ENCODE measurements at places on chromosomes 4 and X.

DNA sequence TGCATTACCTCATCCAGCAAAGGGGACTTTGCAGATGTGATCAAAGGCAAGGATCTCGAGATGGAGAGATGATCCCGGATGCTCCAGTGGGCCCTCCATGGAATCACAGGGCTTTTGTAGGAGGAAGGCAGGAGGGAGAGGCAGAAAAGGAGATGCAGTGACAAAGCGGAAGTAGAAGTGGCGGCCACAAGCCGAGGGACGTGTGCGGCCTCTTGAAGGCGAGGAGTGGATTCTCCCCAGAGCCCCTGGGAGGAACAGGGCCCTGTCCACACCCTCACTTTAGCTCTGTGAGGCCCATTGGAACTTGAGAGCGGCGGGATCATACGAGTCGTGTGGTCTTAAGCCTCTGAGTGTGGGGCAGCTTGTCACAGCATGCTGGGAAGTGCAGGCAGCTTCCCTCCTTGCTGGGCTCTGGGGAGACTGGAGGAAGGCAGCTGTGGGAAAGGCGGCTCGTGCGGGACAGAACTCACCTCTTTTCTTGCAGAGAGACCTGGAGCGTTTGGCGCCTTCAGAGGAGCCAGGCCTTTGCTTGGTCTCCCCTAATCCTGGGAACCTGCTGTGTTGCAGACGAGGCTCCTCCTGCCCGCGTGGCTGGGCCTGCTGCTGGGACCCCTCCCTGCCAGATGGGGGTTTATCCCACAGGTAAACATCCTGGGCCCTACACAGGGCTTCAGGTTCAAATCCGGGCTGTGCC is 10.2 kb downstream of the SH3TC1 start:
- no peak for DNase-seq

GRCh38 chr4:158644356-158644755 is 27.3 kb downstream of the C4orf46 start:
- DNase-seq: no peak

DNA sequence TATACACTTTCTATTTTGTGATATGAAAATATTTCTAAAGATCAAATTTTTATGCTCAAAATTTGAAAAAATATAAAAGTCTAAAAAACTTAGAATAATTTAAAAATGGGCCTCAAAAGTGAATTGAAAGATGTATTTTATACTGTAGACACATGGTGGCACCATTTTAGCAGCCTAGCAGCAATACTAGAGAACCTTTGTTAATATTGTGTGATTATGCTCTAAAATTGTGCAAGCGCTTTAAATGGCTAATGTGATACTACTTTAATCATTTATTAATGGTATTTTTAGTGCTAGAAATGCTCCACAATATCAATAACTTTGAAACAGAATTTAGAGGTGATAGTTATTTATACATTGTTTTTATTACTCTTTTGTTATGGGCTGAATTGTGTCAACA is 3.7 kb upstream of the GUF1 start:
- DNase-seq: no peak

GRCh38 chr4:159185591-159186023 is 82.7 kb downstream of the RAPGEF2 start:
- no peak for DNase-seq

DNA sequence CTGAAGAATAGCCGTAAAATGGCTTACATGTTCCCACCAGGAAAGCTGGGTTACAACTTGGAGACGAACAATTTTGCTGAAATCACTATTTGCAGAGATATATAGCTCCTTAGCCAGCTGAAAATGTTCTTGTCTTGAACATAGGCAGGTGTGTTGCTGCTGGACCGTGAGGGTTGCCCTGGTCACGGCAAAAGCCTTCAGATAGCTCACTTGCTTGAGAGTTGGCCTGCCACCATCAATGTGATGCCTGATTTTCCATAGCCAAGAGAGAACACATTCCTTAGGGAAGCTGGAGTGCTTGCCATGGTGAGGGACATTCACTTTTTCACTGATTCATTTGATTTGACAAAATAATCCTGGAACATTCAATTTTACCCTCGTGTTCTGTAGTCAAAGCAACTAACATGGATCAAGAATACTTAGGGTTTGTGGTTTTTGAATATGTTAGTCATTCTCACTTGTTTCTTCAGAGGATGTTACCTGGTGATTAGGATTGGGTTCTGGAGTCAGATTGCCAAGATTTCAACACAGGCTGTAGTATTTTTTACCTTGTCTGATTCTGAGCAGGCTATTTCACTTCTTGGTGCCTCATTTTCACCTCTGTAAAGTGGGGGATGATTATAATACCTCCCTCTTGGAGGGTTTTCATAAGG is 536.9 kb downstream of the RAPGEF2 start:
- no peak for DNase-seq

DNA sequence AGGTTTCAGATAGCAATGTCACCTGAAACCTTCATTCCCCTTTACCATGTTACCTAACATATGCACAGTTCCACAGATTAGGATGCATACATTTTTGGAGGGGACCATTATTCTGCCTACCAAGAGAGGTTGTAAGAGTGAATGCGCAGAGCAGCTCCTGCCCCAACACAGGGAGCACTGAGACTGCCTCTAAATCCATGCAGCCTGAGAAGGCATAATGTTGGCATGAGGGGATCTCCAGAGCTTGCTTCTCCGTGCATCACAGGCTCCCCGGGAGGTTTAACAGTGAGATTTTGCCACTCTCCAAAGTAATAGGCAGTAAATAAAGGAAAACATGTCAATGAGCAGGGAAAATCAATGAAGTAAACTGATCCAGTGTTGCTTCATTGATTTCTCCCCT is 410.8 kb downstream of the PCDH7 start:
- DNase-seq: no peak
